NCI-H345 (cell line): ENCODE measurements at places on chromosomes 7 and 10.

- no peak for DNase-seq
These were observed 482.1 kb upstream of the AKR1E2 start for GRCh38 chr10:4343873-4344272.

DNA sequence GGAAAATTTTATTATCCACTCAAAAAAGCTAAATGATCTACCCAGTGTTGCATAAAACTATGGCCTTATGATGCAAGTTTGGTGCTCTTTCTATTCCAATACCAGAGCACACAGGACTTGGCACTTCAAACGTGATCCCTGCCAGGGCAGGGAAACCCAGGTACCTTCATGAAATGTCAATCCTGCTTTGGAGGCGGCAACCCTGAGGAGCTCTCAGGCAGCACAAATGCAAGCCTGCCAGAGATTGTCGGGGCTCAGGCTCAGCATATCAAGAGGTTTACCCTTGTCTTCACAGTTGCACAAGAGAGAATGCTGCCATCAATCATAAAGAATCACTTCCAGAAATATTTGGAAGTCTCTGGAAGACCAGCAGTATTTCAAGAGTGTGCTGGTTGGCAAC, 151.5 kb downstream of the GLI3 start:
- no peak for DNase-seq

DNA sequence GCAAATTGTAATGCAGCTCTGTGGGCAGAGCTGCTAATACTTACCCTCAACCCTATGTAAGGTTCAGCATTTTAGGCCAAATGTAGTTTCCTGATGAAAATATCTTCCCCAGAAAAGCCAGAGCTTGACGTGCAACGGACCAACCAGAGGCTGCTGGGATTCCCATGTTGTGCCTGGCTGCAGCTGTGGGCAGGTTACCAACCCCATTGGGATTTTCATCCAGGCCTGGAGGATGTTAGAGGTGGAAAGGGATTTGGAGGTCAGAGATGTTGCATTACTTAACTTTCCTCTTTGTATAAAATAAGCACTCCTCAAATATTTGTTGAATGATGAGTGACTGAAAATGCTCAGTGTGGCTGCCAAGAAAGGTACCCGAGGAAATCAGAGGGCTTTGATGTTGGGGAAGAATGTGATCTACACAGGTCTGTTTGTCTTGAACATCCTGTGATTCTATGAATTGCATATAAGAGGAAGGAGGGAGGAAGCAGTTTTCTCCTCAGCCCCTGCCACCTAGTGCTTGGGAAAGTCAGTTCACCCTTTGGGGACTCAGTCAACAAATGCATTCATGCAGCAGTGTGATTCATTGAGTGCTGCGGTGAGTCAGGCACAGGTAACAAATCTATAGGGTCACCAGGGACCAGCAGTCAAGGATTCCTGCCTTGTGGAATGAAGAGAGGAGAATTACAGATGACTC, 487.2 kb downstream of the RPS24 start:
- peak; percentile 21 for DNase-seq

GRCh38 chr7:14016950-14017349, 27.5 kb upstream of the ETV1 start:
- no peak for DNase-seq

DNA sequence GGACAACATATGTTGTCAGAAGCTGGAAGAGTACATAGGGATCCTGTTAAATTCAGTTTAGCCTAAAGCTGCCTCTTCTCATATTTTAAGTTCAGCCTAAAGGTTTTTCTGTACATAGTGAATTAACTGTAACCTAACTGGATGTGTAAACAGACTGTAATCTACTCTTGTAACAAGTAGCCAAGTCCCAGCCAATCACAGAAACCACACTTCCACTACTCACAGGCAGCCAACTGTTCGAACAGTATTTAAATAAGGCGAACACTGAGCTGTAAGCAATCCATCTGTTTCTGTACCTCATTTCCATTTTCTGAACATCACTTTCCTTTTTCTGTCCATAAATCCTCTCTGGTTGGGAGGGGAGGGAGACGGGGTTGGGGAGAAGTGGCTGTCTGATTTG, 15.0 kb upstream of the STN1 start:
- DNase-seq = no peak

- DNase-seq = no peak
These were observed 126.1 kb upstream of the AGR3 start for GRCh38 chr7:17007841-17008240.

- no peak for DNase-seq
These were observed 645.0 kb upstream of the GALNT17 start for GRCh38 chr7:70486977-70487376.

DNA sequence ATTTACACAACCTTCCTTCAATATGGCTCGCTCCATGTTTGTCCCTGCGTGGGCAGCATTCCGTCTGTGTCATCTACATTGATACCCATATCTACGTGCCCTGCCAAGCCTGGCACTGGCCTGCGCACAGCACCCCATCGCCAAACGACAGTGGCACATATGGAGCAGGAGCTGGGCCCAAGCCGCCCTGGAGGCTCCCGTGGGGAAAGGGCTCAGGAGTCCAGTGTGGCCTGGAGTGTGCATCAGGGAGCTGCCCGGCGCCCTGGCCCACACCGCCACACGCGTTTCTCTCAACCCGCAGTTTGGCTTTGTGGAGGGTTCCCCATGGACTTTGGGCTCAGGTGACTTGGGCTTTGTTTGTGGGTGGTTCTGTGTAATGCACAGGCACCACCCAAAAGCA, 273.2 kb downstream of the PTPRN2 start:
- no peak for DNase-seq

GRCh38 chr7:95367606-95368005, 28.6 kb downstream of the PON3 start:
- DNase-seq = peak; percentile 14

- DNase-seq = no peak
These were observed 23.8 kb downstream of the CROT start for GRCh38 chr7:87369216-87369615.

GRCh38 chr10:77494327-77494726, 143.3 kb downstream of the KCNMA1 start:
- DNase-seq = peak; percentile 47

DNA sequence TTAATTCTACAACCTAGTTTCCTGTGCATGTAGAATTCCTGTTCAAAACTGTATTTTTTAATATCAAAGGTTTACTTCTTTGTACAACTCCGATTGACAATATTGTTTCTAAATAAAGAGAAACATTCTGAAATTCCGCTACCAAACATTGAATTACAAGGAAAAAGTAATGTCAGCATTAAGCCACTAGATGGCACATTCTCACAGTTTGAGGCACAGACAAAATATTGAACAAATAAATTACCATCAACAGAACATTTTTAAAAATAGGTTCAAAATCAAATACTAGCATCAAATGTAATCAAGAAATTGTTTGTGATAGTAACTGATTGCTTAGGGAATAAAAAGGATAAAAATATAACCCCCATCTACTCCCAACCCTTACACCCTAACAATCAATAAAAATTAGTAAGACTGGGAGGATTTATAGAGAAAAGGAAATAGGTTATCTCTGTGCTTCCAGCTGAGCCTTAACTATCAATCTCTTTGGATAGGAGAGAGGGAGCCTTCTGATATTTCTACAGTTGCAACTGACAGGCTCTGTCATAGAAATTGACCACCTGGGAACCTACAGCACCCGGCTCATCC, 86.6 kb upstream of the C7orf33 start:
- peak; percentile 20 for DNase-seq

DNA sequence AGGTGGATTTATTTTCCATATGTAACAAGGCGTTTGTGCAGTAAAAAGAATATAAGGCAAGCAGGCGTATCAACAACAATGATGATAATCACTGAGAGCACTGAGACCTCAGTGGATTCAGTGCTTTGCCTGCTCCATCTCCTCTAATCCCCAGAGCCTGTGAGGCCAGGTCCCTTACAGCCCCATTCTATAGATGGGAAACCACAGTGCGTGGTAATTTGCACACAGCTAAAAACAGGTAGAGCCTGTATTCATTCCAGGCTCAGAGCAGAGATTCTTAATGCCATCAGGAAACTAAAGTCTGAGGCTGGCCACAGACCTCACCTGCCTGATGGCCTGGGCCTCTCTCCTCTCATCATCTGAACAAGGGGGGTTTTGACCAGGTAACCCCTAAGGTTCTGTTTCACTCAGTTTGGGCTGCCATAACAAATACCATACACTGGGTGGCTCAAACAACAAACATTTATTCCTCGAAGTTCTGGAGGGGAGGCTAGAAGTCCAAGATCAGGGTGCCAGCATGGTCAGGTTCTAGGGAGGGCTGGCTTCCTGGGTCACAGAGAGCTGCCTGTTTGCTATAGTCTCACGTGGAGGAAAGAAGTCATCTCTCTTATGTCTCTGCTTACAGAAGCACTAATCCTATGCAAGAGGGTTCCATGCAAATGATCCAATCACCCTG, 10.3 kb upstream of the RASSF4 start:
- no peak for DNase-seq

DNA sequence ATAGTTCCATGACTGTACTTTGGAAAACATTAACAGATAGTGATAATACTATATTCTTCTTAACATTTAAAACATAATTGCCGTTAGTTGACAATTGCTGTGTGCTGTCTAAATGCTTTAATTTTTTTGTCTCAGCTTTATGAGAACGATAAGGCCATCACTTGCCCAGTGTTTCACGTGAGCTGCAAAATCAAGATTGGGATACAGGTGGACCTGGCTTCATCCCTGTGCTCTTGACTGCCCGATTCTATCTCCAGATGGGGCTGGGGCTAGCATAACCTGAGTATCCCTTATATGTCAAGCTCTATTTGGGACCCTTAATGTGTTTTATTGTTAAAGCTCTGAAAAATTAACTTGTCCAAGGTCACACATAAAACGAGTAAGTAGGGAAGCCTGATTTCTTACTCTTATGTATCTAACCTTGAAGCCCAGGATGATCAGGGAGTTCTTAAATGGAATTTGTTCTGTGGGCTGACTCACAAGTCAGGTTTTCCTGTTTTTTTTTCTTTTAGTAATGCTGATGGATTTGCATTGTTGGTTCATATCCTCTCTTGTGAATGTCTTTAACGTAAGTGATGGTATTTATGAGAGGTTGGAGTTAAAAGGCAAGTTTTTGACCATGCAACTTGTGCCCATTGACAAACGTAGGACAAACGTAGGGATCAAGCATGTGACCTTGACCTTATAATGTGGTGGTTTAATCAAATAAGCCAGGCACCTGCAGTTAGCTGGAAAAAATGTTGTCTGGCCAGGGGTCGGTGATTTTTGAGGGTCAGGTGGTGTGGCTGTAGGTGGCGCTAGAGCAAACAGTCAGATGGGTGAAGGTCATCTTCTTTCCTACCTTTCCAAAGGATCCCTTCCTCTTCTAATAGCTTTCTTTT, 3.6 kb downstream of the PRKAR2B start:
- no peak for DNase-seq

DNA sequence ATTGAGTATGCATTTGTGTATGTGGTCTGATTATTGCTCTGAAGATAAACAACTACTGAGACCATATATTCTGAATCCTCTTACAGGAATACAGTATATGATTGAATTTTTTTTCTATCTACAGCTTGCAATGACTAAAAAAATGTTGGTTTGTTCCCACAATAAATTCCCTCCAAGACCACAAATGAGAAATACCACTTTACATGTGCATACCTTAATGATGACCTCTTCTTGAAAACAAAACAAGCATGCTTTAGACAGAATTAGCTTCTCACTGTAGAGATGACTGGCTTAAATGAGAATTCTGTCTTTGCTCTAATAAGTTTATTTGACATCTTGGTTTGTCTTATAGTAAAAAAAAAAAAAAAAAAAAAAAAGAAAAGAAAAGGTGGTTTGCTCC, 241.5 kb downstream of the PCDH15 start:
- DNase-seq = no peak

DNA sequence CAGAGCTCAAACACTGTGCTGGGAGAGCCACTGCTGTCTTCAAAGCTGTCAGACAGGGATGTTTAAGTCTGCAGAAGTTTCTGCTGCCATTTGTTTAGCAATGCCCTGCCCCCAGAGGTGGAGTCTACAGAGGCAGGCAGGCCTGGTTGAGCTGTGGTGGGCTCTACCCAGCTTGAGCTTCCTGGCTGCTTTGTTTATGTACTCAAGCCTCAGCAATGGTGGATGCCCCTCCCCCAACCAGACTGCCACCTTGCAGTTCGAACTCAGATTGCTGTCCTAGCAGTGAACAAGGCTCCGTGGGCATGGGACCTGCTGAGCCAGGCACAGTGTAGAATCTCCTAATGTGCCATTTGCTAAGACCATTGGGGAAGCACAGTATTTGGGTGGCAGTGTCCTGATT, 4.6 kb upstream of the CYP2C19 start:
- no peak for DNase-seq

DNA sequence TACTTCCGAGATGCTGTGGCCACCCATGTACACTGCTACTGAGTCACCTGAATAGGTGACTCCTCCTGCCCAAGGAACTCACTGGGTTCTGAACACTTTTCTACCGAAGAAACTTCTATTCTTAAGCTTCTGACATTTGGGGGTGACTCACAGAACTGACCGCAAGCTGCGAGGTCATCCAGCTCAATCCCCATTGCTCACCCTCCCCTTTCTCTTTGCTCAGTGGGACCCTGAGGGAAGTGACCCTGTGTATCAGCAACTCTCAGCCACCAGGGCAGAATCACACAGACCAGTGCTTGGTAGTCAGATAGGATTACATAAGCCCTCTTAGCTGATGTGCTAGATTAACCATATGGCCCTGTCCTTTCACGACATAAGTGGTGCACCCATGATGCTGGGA, 46.3 kb downstream of the INSYN2A start:
- no peak for DNase-seq

DNA sequence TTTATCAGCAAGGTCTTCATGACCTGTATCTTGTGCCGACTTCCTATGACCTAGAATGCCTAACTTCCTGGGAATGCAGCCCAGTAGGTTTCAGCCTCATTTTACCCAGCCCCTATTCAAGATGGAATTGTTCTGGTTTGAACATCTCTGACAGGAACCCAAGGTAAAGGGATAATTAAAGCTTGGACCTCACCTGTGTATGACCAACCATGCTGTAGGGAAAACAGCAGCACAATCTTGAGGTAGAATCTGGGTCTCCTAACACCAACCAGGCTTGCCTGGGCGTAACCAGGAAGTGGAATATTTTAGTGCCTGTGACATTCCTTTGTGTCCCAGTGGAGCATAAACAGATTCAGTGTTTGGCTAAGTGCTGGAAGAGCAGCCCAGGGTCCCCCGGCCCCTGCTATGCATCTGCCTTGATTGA, 94.1 kb downstream of the PFKFB3 start:
- no peak for DNase-seq

DNA sequence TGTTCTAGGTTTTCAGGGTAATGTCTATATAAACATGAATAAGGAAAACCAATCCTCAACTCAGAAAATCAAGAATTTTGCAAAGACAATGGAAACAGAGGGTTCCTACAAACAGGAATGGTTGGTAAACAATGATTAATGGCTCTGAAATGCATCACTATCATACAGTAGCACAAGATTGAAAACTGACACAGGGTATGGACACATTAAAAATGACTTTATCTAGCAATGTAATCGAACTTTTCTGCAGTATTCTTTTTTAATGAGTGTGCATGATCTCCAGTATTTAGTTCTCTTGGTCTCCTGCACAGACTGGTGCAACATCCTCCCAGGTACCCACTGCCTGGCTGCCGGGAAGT, 15.9 kb downstream of the GRB10 start:
- DNase-seq = no peak

GRCh38 chr7:133950855-133951254, 176.3 kb upstream of the LRGUK start:
- no peak for DNase-seq
